Naive thymus-derived CD4-positive, alpha-beta T cell (primary cell): ENCODE measurements at places on chromosomes 5 and 9. TPM values are rescaled to one million over a fixed set of nuclear protein-coding genes. Genes with fewer than 3 reads are reported as not detected.

- no peak for DNase-seq
Observed at GRCh38 chr5:80654054-80654390, 430 bp upstream of the MSH3 start.

- DNase-seq: no peak
Observed at GRCh38 chr5:39100851-39101396, 26.7 kb upstream of the RICTOR start.

GRCh38 chr5:96927008-96927407, 8.9 kb upstream of the LNPEP start:
- DNase-seq: no peak

GRCh38 chr5:94433397-94434163, 184.8 kb downstream of the KIAA0825 start:
- DNase-seq: no peak

DNA sequence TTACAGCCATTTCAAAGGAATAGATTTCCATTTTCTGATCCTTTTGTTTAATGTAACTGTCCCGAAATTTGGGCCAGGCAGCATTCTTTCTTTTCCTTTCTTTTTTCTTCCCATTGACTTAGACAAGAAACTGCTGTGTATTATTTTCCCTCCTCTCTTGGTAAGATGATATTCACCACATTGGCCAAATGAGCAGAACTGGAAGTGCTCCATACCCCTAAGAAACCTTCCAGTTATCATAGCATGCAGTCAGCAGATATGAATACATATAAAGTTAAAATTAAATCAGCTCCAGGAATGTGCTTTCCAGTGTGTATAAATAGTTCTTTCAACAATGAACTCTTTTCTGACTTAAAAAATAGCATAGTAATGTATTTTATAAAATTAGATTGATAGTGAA, 168.5 kb upstream of the GAS1 start:
- no peak for DNase-seq

- no peak for DNase-seq
Observed at GRCh38 chr9:124209279-124209678, 48.5 kb upstream of the NEK6 start.

DNA sequence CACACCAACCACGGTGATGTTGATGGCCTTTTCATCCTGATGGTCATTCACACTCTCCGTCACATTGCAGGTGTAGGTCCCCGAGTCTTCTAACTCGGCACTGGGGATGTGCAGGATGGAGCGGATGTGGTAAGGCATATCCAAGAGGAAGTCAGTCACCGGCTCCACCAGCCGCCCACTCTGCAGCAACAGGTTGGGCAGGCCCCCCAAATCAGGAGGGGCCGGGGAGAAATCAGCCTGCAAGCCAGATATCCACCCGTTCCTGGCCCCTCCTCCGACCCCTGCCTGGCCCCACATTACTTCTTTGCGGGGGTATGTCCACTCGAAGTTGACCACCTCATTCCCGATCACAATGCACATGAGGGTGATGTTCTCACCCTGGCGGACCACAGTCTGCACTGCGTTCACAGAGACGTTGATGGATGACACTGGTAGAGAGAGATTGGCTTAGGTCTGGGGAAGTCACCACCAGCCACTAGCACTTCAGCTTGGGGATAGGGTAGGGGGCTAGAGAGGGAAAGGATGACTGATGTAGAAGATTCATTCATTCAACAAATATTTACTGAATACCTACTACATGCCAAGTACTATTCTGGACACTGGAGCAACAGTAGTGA, 22.0 kb downstream of the PDGFRB start:
- no peak for DNase-seq

GRCh38 chr5:145681686-145682085, 153.5 kb downstream of the PRELID2 start:
- DNase-seq: no peak

GRCh38 chr9:134436911-134437310, 110.7 kb downstream of the RXRA start:
- no peak for DNase-seq

DNA sequence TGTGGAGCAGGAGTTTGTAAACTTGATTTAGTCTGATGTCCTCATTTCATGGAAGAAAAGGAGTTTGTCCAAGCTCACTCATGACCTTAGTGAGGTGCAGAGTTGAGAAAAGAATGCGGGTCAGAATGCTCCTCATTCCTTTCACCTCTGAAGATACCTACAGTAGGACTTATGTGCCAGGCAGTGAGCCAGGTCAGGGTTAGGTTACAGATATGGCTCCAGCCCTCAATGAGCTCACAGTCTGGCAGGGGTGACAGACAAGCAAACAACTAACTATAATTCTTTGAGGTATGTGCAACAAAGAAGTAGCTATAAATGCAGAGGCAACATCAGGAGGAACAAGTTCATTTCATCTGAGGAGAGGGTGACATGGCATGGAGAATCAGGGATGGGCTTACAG, 102.5 kb downstream of the SPATA31D1 start:
- no peak for DNase-seq

- DNase-seq: no peak
Observed at GRCh38 chr5:119902593-119902992, 273.2 kb downstream of the FAM170A start.

DNA sequence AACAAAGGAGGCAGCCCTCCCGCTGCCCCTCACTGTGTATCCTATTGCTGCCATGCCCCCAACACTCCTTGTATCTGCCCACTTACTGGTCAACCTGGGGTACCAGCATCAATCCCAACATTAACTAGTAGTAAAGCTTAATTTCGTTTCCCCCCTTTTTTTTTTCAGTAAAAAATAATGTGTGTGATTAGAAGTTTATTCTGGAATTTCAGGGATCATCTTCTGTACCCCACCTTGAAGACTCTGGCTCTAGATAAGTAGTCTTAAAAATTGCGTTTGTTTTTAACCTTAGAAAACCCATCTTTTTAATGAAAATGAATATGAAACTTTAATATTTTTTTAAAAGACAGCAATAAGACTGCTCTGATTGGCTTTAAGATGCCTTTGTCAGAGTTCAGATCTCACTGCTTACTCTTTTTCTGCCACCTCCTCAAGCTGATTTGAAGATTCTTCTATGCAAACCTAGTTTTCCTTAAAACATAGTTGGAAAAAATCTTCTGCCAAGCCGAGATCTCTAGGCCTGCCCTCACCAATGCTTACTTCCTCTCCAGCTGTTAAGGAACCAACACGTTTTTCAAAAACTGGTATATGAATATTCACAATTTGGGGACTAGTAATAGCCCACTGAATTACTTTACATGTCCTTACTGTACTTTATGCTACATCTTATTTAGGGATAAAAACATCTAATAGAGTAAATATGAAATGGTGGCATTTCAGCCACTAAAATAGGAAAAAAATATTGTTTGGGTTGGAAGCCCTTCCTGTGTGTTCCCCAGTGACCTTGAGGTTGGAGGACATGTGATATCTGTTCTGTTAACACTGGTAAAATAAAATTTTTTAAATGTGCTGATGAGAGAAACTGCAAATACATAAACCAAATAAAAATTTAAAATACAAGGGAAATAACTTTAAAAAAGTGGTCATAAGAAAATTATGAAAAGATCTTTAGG, 4.0 kb upstream of the RHOBTB3 start:
- no peak for DNase-seq

DNA sequence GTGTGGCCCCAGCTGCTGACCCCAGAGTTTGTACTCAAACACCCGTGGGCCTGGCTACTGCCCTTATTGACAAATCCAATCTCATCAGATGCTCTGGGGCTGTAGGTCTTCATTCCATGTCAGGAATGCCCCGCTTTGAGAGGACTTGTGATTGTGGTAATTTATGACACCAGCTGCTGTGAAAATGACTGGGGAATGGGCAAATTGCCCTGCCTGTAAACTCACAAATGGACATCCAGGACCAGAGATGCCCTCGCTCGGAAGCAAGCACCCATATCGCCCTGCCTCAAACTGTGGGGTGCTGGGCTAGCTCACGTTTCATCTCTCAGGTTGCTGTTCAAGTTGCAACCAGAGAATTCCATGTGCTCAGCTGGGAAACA, 225.9 kb upstream of the MAP3K1 start:
- DNase-seq: no peak

- DNase-seq: no peak
Observed at GRCh38 chr9:89225991-89226471, 47.4 kb upstream of the SHC3 start.

DNA sequence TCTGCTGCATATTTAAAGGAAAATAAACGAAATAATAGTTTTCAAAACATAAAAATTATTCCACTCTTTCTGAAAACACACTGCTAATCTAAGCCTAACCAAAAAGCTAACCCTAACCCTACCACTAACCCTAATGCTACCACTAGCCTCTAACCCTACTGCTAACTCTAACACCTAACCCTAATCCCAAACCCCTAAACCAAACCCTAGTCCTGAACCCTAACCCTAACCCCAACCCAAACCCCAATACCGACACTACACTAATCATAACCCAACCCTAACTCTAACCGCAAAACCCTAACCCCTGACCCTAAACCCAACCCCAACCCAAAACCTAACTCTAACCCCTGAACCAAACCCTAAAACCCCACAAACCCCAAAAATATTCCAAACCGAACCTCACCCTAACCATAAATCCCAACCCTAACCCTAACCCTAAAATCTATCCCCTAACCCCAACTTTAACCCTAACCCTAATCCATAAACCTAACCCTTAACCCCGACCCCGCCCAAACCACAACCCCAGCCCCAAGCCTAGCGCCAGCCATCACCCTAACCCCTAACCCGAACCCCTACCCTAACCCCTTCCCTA, 41.9 kb upstream of the PLEKHG4B start:
- no peak for DNase-seq

DNA sequence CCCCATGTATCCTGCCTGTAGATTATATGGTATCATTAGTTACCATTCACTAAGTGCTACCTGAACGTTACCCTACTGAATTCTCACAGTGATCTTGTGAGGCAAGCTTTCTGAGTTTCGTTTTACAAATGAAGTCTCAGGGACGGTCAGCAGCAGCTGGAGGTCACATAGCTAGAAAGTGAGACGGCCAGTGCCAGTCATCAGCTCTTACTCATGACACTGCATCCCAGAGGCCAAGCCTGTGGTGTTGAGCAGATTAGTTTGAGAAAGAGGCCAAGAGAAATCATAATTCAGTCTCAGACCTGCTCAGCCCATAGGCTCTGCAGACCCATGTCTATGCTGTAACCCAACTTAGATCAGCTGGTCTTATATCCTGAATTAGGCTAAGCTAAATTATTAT, 95.7 kb upstream of the EGFLAM start:
- no peak for DNase-seq

GRCh38 chr5:132677191-132677590, 3.4 kb downstream of the IL4 start:
- DNase-seq: no peak

- DNase-seq: no peak
Observed at GRCh38 chr5:177606071-177607051, 6.4 kb downstream of the B4GALT7 start.

GRCh38 chr5:2112173-2113025, 229.7 kb upstream of the IRX4 start:
- DNase-seq: no peak

GRIN3A gene
- total RNA-seq: 0.08 TPM

MCC gene
- 3.0 TPM in 2 replicates for total RNA-seq

CYSRT1 gene
- total RNA-seq: not detected

ANKRD31 gene
- total RNA-seq: 1.6 TPM

IRX1 gene
- not detected for total RNA-seq

ORM2 gene
- not detected in 2 replicates for total RNA-seq

PCDHGA10 gene
- total RNA-seq: 0.39 TPM

SLC34A3 gene
- total RNA-seq: not detected

GALNT12 gene
- 4.9 and 6.2 TPM in 2 replicates for total RNA-seq

RNF180 gene
- total RNA-seq: not detected

GHR gene
- total RNA-seq: not detected in 2 replicates

CDKN2B-AS1 gene
- total RNA-seq: 0.21 TPM

CCIN gene
- total RNA-seq: not detected

NSG2 gene
- not detected for total RNA-seq

CNTLN gene
- total RNA-seq: 1.8 and 2.0 TPM in 2 replicates

IFNA13 gene
- total RNA-seq: not detected
